ENCODE measurements at places on chromosomes 7 and 10.

DNA sequence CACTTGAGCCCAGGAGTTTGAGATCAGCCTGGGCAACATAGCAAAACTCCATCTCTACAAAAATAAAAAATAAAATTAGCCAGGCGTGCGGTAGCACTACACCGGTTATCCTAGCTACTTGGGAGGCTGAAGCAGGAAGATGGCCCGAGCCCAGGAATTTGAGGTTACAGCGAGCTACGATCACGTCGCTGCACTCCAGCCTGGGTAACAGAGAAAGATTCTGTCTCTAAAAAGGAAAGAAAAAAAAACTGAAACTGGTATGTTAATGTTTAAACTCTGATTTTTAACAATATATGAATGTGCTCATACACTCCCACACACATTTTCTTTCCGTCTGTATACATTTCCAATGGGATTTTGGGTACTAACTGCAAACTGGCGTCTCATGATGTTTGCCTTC lies 140.6 kb upstream of the KMT2E start:
- DNase-seq, result no peak

DNA sequence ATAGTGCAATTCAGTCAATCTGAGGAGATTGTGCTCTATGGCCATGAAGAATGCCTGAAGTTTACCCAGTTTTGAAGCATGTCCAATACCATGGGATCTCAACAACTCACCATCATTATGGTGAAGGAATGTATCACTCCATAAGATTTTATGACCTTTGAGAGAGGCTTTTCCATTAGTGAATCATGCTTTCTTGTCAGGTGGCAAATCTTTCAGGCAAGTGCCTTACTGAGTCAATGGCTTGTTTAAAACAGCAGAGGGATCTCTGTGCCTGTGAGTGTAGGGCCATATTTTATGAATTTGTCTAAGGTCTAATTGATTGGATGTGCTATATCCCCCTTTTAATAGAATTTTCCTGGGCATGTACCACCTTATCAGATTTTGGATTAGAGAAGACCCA lies 131.5 kb downstream of the CCDC7 start:
- no peak for DNase-seq

- no peak for DNase-seq
Observed at GRCh38 chr7:138226001-138226476, 149.8 kb downstream of the AKR1D1 start.

- no peak for DNase-seq
Observed at GRCh38 chr7:101538596-101539459, 90.3 kb downstream of the MYL10 start.

- DNase-seq, result no peak
Observed at GRCh38 chr10:128859738-128860386, 607.2 kb upstream of the MGMT start.

GRCh38 chr7:140674356-140674800 lies 1.6 kb downstream of the ADCK2 start:
- DNase-seq, result no peak

DNA sequence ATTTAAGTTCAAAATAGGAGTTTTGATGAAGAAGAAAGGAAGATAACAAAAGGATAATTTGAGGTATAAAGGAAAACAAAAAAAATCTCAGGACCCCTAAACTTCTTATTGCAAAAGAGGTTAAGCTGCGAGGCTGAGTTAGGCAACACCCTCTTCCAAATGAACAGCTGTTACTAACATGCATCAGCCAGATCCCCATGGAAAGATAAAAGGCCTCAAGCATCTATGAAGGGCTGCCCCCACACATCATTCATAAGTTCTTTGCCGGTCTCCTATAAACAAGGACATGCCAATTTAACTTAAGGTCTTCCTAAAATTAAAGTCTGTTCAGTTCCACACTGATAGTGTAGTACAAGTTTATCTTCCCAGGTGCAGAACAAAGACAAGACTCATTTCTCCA lies 75.8 kb upstream of the IMMP2L start:
- no peak for DNase-seq

GRCh38 chr7:133590795-133591194 lies 337.9 kb downstream of the EXOC4 start:
- no peak for DNase-seq

DNA sequence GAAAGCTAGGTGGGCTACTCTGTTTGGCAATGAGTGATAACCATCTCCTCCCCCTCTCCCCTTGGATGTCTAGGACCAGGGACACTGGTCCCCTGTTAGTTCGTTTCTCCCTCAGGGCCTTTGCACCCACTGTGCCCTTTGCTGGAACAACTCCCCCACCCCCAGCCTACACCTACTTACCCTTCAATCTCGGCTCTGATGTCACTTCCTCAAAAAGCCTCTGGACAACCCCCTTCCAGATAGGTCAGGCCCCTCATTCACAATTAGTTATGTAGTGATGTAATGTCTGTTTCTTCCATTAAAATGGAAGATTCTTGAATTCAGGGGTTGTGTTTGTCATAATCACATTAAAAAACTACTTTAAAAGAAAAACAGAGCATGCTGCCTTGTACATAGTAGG lies 152.9 kb downstream of the SNX10 start:
- no peak for DNase-seq

DNA sequence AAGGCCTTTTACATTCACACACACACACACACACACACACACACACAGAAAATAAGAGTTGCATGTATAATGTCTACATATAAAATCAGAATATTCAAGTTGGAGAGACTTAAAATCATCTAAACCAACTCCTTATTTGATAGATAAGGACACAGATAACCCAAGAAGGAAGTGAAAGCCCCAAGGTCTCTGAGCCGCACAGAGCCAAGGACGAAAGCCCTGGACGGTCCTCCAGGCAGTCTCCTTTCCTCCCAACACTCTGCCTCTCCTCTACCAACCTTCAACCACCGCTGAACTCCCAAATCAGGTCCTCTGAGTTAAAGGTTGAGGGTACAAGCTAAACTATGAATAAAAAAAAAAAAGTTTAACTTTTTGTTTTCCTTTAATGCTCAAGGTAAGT lies 28.2 kb downstream of the UBE2H start:
- no peak for DNase-seq

DNA sequence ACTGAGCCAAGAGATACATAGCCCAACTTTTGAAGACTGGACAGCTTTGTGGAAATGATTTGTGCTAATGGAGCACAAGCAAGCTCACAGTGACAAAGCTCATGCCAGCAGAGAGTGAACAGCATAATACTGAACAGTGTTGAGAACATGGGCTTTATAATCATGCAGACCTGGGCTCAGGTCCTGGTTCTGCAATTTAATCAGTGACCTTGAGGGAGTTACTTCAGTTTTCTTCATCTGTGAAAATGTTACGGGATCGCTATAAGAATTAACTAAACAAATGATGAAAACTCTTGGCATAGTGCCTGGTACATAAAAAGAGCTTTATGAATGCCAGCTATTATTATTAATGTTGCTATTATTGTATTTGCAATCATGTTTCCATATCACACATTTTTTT lies 690.5 kb upstream of the LRRN3 start:
- no peak for DNase-seq

- DNase-seq, result no peak
Observed at GRCh38 chr10:121121462-121121861, 270.3 kb downstream of the WDR11 start.

GRCh38 chr10:48501226-48501625 lies 103.6 kb downstream of the ARHGAP22 start:
- no peak for DNase-seq

- DNase-seq, result no peak
Observed at GRCh38 chr10:128268015-128268722, 141.9 kb upstream of the MKI67 start.

DNA sequence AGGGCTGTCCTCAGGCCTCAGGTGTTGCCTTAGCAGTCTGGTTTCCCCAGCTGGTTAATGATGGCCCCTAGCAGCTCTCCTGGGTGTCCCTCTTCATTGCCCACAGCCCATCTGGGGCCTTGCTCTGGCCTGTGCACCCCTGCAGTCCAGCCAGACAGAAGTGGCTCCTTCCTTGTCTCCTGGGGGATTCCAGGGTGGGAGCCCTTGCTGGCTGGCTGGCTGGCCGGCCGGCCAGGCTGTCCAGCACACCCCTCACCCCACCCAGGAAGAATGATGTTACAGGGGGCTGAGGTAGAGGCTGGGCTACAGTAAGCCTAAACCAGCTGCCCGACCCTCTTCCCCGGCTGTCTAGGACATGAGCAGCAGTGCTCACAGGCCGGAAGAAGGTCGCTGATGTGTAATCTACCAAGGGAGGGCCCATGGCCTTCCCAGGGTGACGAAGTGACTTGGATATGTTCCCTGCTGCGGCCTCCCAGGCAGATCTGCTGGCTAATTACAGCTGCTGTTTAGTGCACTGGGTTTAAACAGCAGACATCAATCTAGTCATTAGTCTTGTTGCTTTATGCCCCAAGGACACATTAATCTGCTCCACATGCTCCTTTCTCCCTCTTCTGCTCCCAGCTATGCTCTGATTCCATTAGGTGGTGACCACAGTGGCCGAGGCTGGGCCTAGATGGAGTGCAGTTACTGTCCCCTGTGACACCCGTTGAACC lies 53.8 kb upstream of the LRRC4 start:
- DNase-seq, result no peak

GRCh38 chr10:133229265-133230043 lies 563 bp upstream of the UTF1 start:
- no peak for DNase-seq

DNA sequence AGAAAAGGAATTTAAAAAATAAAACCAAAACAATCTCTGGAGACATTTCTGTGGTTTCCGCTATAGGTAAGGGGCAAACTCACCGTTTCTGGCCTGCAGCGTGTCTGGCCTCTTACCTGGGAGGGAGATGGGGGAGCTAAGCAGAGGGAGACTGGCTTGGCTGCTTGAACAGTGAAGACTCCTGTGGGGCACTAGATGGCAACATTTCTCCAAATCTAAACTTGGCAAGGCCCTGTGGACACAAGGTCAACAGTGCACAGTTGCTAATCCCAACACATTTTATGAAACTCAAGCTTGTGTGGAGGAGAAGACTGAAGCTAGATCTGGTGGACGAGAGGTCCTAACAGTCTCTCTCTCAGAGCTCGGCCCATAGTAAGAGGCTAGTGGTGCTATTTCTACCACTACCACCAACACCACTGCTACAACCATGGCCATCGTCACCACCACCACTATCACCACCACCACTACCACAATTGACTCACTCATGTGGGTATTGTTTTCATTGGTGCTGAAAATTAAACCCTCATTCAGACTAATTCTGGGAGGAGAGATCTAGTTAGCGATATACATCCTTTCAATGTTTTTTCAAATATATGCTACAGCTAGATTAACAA lies 28.4 kb upstream of the CDHR3 start:
- peak; percentile 5 for DNase-seq

DNA sequence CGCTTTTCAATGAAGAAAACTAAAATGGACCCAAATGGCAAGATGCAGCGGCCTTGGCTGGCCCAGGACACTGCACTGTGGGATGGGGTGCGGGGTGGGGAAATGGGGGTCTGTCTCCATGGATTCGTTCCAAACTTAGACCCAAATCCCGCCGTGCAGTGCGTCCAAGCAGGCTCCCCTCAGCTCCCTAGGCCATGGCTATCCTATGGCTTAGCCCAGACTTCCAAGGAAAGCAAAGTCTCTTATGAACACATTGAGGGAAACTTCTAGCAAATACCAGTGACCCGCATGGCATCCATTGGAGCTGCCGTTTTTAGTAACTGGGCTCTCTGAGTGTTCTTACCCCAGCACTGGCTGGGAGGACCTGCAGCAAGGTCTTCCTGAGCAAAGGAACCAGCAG lies 122.5 kb downstream of the EBF3 start:
- no peak for DNase-seq

GRCh38 chr10:61112771-61113170 lies 168.8 kb upstream of the RHOBTB1 start:
- no peak for DNase-seq

DNA sequence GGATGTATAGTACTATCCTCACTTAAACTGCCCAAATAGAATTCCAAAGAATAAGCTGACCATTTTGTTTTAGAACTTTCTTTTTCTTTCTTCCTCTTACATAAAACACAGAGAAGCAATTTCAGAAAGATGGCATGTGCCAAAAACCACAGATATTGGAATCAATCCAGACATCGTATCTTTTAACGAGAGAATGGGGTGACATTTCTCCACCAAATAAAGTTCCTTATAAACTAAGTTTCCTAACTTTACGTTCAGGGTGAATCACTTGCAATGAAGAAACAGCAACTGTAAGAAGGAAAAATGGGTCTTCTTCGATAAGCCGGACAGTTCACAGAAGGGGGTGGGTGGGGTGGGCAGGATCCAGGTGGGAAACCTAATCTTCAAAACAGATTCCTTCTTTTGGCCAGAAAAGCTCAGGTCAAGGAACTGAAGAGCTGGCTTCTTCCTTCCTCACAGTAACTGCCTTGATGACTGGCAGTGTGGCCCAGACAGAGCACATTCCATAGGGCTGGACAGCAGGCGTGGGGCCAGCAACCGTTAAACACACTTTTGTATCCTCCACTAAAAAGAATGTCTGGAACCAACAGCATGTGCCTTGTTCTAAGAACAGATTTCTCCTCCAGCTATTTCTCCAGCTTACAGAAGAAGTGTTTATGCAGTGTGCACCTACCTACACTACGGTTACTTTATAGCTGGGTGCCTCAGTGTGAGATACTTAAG lies 31.5 kb downstream of the CREB3L2 start:
- no peak for DNase-seq

DNA sequence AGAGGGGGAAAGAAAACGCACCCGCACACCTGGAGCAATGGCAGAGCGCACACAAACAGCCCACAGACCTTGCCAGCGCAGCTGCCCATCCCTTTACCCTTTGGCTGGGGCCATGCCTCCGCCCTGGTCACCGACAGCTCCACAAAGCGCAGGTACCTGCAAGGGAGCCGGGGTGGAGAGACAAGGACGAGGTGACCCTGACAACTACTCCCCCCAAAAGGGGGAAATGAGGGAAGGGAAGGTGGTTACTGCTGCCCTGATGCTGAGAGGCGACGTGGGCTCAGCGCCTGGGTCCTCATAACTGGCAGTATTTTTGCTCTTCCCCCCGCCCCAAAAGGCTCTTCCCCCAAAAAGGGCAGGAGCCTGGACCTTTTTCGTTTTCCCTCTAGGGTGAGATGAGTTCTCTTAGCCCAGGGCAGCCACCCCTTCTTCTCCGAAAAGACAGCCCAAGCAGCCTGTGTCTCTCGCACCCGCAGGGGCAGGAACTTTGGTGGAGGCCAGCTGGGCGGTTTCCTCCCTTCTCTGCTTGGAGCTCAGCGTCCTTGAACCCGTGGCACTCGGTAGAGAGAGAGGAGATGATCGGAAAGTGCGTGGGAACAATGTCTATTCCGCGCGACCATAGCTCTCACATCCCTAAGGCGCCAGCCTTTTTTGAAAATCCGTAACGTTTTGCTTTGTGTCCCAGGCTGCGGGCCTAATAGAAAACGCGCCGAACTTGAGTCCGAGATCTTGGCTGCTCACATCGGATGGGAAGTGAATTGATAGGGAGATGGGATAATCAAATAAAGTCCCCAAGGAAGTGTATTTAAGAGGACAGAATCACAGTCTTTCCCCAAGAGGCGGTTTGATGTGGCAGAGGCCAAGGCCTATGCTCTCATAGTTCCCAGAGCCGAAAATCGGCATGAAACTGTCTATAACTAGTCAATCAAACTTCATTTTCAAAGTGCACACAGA lies 1.0 kb downstream of the NKX2-3 start:
- DNase-seq, result no peak

GRCh38 chr10:108203905-108204527 lies 1039.5 kb upstream of the SORCS1 start:
- no peak for DNase-seq

- DNase-seq, result no peak
Observed at GRCh38 chr7:49483142-49483541, 290.3 kb upstream of the VWC2 start.

All from substantia nigra (tissue), 51 donors.